SHP77 treated with DMSO at 0.1 percent for 48 hours (cell line): ENCODE measurements at places on chromosomes 7 and 10.

GRCh38 chr7:42572561-42572960, 335.6 kb upstream of the GLI3 start:
- DNase-seq = no peak

DNA sequence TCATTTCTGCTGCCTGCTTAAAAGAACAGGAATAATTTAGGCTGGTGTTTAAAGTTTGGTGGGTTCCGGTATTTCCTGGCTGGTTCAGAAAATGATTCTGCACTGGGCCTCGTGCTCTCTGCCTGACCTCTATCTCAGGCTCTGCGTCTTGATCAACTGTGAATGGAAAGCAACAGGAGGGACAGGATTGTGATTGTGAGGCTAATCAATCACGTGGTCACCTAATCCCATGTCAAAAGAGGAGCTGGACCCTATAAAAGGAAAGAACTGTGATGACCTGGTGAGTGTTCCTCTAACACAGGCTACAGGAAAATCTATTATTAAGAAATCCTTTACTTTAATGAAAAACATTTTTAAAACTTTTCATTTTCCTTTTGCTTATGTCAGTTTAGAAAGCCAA, at the start of gene DHX32:
TSS of gene DHX32 (minus strand) at position 101 of the 400 bp plus-strand sequence. CDS start 468 bp downstream, outside the sequence.
- DNase-seq = no peak

- DNase-seq = no peak
Measured at GRCh38 chr7:99363286-99363685, 11.2 kb upstream of the ARPC1B start.

DNA sequence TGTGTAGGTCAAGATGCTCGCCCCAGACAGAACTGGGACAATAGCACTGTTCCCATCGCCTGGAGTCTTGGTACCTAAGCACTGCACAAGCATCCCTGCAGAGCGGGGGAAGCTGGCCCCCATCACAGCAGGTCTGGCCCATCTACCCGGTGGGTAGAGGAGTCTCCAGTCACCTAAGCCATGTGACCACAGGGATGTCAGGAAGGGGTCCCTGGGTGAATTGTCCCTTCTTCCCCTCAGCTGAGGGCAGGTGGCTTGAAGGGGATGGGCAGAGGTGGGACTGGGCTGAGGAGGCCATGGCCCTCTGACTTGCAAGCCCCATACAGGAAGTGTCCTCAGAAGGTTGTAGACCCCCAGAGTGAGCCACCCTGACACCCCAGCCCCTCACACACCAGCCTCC, 39.7 kb downstream of the FRMPD2 start:
- no peak for DNase-seq

GRCh38 chr7:24920451-24921361, 59.3 kb downstream of the OSBPL3 start:
- no peak for DNase-seq

DNA sequence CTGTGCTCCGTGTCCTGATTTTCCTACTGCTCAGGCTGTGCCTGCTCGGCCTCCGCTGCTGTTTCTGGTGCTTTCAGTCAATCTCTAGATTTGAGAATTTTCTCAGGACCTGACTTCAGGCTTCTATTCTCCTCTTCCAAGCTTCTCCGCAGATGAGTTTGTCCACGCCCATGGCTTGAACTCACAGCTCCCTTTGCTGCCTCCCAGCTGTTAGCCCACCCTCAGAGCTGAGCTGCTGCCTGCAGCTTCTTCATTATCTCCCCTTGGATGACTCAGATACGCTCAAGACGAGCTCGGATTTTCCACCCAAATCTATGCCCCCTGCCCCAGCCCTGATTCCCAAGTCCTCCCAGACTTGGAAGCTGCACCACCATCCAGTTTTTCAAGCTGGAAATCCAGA, 104.7 kb downstream of the FGFR2 start:
- DNase-seq = no peak

DNA sequence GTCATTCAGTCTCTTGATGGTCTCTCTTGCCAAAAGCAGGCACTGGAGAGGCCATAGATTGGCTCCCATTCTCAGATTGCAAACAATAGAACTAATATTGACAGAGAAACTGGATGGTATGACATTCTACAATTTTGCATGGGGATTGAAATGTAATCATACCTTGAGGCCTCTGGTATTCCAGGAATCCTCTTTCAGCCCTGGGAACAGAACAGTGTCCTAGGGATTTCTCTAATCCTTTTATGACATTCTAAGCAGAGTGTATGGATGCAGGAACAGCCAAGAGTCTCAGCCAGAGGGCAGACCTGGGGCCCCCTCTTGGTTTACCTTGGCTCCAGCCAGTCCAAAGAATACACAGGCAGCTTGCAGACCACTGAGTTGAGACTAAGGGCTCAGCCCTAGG, 206.4 kb downstream of the KCNMA1 start:
- DNase-seq = no peak

- DNase-seq = no peak
Measured at GRCh38 chr7:2800931-2801688, 43.0 kb downstream of the GNA12 start.

- DNase-seq = no peak
Measured at GRCh38 chr10:69908124-69908523, 106.4 kb downstream of the COL13A1 start.

GRCh38 chr7:116828281-116828680, 34.1 kb upstream of the CAPZA2 start:
- no peak for DNase-seq

GRCh38 chr7:106183952-106184351, 71.8 kb upstream of the SYPL1 start:
- DNase-seq = no peak

DNA sequence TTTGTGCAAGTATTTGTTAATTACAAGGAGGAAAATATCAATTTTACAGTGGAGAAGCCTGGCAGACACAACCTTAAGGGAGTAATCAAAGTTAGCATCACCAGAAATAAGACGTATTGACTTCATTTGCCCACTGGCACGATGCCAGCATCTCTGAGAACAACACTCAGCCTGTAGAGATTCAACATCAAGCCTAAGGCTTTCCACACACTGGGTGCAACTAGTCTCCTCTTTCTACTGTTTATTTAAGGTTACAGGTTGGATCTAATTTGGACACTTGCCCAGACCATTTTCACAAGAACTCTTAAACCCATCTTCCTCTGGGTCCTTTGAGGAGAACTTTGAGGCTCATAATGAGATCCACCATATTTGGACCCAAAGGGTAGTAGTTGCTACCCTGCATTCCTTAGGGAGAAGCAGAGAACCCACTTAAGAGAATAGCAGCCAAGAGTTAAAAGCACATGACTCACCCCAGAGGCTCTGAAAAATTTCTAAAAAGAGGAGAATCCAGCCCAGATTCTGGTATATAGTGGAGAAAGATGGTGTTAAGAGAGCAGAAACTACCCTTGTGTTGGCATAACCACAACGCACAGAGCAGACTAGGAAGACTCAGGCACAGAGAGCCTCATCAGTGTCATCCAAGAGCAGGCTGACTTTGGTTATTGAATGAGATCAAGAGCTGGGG, 97.3 kb downstream of the CCDC71L start:
- DNase-seq = no peak

DNA sequence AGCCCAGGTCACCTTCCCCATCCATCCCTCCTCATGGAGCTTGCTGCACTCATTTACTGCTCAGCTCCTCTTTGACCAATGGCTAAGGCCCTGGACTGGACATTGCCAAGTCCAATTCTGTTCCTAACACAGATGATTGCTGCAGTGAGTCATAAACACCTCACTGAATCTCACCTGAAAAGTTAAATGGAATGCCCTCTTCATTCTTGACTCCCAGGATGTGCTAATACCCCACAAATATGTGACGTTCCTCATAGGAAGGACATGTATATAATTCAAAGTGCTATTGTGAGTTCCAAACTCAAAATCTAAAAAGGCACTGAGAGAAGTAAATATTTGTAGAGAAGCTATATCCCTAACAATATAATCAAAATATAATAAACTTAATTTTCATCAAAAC, 73.5 kb upstream of the DLX6 start:
- no peak for DNase-seq

DNA sequence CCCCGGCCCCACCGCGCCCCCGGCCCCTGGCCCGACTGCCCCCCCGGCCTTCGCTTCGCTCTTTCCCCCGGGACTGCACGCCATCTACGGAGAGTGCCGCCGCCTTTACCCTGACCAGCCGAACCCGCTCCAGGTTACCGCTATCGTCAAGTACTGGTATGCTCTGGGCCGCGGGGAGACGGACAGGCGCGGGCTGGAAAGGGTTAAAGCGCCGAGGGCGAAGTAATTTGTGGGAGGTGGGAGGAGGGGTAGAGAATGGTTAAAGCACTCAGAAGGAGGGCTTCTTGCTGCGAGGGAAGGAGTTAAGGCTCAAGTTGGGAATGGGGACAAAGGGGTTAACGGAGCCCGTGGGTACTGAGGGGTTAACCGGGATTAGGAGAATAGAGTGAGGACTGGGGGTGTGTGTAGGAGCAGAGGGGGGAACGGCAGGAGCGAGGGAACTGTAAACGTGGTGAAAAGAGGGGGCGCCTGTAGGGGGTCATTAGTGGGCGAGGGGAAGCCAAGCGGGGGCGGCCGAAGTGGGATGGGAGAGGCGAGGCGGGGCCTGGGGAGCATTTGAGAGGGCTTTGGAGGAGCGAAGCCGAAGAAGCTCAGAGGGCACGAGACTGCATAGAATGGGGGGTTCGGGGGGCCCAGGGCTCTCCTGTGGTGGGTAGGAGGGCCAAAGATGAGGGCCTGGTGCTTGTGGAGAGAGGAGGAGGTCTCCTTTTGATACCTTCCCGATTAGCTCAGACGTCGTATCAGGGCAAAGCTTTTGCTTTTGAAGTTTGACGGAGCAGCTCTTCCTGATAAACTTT, 605 bp downstream of the SUFU start:
- DNase-seq = no peak

DNA sequence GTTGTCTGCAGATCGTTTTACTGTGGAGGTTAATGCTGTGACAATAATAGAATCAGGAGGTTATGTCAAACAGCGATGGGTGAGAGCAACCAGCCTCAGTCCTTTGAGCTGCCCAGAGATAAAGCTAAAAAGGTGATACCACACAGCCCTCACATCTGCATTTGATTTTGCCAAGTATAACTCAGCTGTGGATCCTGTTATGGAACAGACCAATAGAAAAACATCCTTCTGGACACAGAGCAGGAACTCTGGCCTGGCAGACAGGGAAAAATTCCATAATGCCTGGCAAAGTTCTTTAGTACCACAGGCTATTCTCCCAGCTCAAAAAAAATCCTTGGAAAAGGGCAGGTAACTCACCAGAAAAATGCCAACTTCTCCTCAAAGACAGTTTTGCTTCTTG, 87.1 kb upstream of the PDLIM1 start:
- no peak for DNase-seq

- DNase-seq = no peak
Measured at GRCh38 chr7:8126601-8127167, 135.3 kb downstream of the ICA1 start.

- no peak for DNase-seq
Measured at GRCh38 chr7:30842542-30843451, 68.9 kb upstream of the AQP1 start.

DNA sequence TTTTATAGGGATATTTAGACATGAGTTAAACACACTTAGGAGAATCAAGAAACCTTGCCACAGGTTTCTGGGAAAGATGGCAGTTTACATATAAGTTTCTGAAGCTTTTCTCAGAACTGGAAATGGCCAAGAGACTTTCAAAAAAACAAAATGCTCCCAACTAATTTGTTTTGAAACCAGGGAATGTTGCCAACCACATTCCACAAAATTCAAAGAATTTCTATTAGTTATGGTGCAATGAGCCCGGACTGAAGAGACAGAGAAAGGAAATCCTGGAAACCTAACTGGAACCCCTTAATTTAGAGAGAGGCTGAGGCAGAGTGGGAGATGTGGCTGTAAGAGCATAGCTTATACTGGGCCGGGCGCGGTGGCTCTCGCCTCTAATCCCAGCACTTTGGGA, 128.5 kb downstream of the PTEN start:
- no peak for DNase-seq

GRCh38 chr10:131792011-131792651, 108.7 kb upstream of the PPP2R2D start:
- no peak for DNase-seq

DNA sequence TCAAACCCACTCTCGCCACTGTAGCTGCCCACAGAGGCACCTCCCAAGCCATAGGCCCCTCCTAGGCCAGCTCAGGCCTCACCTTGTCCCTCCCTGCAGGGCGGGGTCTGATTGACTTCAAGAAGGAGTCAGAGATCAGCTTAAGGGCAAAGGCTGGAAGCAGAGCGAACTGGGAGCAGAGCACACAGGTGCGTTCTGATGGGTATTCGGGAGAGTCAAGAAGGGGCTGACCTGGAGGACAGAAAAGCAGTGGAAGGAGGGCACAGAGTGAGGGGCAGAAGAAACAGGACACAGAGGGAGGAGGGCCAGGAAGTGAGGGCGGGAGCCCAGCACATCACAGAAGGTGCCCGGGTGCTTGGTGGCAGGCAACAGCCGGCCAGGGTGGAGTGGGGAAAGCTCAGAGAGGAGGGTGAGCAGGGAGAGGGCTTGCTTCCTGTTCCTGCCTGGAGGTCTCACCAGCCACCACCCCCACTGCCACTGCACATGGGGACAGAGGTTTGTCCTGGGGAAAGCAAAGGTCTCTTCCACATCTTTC, at the start of gene AOC1:
TSS of gene AOC1 (plus strand) at position 147 of the 535 bp plus-strand sequence. CDS start 3,954 bp downstream, outside the sequence.
- no peak for DNase-seq

DNA sequence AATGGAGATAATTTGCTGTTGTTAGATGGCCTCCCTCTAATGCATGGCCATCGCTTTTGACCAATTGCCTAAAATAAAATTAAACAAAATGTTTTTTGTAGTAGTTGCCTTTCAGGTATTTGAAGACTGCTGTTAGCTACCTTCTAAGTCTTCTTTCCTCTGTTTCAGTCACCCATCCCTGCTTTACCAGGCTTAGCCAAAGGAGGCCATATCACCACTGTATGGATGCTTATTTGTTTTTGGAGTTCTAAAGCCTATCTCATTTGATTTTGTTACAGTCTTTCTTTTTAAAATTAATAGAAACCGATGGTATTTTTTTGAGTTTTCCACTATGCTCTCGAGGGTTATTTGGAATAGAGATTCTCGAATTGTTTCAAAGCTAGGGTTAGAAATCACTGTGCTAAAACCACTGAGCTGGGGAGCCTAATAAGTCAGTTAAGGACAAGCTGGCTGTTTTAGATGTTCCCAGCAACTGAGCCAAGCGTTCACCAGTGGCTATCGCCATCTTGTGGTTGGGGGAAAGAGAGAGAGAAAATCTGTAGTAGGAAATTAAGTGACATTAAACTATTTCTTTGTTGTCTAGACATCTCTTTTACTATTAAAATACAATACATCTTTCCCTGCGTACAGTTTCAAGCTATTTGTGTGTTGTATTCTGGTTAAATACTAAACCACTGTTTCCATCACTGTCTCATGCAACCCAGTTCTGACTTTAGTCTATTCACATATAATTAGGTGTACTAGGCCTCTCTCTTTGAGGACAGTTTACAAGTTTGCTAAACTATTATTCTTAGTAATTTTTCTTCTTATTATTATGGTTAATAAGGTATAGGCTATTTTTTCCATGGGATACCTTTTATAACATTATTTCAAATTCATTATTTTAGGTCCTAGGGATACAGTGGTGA, 52.2 kb downstream of the GPR158 start:
- no peak for DNase-seq

DNA sequence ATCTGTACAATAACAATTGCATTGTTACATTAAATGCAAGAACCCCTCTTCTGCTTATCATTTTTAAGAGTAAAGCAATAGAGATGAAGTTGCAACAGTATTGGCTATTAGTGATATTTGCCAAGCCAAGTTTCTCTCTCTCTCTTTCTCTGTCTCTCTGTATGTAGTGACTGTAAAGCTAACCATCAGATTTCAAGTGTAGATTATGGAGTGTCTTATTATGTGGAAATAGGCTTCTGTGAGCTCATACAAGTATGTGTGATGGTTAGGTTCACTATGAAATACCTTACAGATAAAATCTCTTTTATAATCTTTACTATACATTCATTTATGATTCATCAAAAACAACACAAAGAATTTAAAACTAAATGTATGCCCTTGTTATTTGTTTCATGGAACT, 28.6 kb upstream of the NRP1 start:
- no peak for DNase-seq
